Activated naive CD4-positive, alpha-beta T cell treated with anti-CD3 and anti-CD28 coated beads, Interleukin-2, amount 50 U/mL, for 72 hours (primary cell): ENCODE measurements at places on chromosomes 6 and 20.
A peak's percentile ranks its signal among the peaks of the same experiment; 100 is the strongest.

GRCh38 chr20:53698371-53698978 lies 104.8 kb upstream of the ZNF217 start:
- no peak for DNase-seq

DNA sequence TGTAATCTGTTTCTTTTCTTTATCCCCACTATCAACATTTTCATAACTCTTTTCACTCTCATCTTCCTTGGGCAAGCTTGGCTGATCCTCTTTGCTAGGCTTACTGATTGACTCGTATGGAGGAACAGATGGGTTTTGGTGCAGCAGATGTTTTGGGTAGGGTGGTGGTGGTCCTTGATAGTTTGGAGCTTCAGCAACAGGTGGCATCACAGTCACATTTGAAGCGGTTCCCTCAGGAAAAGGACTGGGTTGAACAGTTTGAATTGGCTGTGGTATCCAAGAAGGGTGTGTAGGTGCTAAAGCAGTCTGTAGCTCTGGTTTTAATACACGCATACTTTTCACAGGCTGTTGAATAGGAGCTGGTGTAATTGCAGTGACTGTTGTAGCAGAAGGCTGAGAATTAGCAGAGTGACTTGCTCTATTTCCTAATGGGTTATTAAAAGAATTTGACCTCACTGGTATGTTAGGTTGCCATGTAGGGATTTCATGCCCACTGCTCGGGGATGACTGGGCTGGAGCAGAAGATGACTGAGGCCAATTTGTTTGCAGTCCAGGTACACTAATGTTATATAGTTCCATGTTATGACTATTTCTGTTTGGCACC lies 34.5 kb downstream of the LATS1 start:
- no peak for DNase-seq

DNA sequence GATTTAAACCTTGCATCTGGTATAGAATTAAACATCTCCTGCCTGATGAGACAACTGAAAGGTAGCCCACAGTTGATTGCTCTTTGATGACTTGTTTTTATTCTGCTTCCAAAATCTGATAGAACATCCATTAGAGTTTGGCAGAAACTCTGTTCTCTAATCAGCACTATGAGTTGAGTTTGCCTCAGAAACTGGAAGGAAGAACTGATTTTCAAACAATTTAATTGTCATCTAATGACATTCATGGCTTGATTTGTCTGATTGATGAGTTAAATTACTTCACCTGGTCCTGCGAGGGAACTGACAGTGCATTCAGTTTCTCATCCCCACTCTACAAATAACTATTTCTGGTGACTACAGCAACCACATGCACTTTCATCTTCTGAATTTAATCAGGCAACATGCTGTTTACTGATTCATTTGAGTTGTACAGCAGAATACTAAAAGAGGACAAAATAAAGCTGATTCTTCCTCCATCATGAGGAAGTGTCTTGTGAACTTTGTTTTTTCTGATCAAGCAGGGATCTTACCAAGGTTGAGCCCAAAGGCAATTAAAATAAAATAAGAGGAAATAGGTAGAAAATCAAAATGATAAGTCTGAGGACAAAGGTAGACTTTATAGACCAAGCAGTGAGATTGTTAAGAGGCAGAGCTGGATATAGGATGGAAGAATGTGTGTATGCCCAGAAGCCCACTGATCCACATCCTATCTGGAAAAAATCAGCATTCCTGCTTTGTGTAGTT lies 15.7 kb upstream of the MRAP2 start:
- DNase-seq: no peak

DNA sequence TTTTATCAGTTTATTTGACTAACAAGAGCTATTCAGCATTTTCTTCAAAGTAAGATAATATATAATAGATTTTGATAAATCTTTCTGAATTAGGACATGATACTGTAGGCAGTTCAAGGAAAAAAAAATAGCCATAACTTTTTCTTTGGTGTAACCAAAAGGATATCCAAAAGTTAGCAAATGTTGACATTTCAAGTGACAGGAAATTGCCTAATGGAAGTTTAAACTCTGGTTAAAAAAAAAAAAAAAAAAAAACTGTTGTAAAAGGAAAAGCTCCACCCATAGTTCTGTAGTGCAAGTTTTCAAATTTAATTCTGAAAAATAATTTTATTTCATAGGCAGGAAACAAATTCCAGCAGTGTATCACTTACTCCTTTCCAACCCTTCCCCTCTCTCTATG lies 18.8 kb downstream of the HEBP2 start:
- DNase-seq: no peak

DNA sequence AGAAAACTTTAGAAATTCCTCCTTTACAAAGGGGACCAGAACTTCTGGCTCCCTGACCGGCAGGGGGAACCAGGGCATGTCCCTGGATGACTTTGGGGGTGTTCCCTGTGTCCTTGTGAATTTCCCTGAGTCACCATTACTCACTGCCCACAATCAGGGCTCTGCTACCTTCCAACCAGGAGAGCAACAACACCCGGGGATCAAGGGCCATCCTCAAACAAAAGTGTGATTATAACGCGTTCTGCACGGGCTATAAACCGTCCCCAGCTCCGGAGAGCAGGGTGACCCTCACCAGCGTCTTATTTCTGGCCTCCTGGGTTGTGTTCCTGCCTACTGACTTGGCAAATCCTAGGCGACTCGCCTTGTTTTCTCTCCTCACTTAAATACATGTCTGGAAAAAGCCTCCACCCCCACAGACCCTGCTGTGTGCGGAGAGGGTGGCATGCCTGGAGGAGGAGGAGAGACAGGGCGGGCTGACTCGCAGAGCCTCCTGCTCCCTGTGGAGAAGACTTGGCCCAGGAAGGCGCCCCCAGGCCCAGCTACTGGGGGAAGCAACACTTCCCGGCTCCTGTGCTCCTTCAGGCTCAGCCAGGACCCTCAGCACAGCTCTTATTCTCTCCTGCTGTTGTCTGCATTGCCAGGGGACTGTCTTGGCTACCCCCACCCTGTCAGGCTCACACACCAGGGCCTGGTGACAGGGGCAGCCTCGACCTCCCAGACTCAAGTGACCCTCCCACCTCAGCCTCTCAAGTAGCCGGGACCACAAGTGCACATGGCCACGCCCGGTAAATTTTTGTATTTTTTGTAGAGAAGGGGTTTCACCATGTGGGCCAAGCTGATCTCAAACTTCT lies 54.1 kb downstream of the FGD2 start:
- DNase-seq: no peak

DNA sequence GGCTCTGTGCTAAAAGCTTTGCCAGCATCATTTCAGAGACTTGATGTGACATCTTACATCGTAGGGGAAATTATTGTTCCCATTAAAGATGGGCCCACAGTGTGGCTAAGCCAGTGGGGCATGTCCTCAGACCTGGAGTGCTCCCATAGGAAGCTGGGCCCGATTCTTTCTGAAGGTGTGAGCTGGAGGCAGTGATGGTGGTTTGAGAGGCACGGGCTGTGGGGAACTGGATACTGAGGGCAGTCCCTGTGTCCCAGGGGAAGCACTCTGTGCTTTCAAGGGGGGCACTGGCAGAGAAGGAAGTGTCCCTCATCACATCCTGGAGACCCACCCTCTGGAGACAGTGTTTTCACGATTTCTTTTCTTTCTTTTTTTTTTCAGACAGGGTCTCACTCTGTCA lies 8.6 kb upstream of the FAM110A start:
- no peak for DNase-seq

GRCh38 chr6:46015119-46015968 lies at the start of gene CLIC5:
Gene CLIC5, minus strand, starts transcription at chr6:46015860. Its CDS starts 318 bp downstream, at chr6:46015542.
- peak; percentile 31 for DNase-seq

DNA sequence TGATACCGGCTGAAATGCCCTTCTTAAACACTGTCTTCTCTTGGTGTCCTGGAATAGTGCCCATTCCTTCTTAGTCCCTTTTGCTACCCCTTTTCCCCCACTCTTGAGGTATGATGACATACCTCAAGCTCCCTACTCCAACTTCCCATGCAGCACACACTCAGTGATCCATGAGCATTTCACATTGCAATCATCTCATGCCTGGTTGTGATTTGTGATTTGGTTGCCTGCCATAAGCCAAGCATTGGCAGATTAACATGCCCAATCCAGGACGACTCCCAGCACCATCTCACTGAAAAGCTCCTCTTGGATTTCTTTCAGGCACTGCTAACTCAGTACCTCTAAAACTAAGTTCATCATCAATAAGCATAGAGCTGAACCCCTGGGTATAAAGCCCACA lies 14.7 kb upstream of the PTPRA start:
- no peak for DNase-seq

DNA sequence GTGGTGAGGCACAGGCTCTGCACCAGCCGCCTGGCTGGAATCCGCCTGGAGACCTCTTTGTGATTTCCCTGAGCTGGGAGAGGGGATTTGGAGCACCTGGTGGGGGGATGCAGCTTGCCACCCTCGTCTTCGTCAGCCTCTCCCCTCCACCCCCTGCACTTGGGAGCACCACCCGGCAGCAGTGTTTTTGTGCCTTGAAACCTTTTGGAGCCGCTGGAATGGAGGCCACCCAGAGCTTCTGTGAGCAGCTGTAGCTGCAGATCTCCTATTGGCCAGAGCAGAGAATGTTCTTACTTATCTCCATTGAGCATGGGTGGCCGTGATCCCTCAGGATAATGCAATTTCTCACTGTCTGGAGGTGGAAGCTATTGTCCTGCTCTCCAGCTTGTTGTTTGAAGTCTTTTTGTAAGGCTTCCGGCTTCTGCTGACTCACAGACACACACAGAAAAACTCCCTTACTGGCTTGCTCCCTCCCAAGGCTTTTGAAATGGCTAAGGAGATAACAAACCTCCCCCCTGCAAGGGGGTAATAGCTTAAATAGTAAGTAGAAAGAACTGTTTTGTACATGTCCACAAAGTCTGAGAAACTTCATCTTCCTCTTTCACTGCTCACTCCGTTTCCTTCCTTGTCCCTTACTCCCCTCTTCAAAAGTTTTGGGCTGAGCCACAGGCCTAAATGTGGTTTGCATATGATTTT lies 271.2 kb downstream of the PRL start:
- no peak for DNase-seq

- DNase-seq: no peak
Observed at GRCh38 chr6:148924226-148925012, 177.6 kb downstream of the UST start.

GRCh38 chr20:10619427-10619826 lies 54.4 kb downstream of the JAG1 start:
- DNase-seq: no peak

DNA sequence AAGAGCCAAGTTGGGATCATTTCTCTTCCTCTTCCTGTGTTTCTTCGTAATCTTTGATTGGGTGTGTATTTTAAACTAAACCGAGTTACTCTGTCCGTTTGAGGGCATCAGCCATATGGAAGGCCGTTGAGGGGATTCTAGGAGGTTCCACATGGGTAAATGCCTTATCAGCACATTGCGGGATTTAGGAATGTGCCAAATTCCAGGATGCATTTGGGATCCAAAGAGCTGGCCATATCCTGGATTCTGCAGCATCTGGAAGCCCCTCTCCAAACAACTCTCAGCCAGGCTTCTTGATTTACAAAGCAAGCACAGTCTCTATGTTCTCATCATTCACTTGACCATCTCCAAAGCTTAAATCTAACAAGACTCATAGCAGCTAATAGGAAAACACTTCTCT lies 67.6 kb upstream of the RIN2 start:
- DNase-seq: no peak

- DNase-seq: no peak
Observed at GRCh38 chr6:119273272-119274196, 76.0 kb downstream of the MAN1A1 start.

DNA sequence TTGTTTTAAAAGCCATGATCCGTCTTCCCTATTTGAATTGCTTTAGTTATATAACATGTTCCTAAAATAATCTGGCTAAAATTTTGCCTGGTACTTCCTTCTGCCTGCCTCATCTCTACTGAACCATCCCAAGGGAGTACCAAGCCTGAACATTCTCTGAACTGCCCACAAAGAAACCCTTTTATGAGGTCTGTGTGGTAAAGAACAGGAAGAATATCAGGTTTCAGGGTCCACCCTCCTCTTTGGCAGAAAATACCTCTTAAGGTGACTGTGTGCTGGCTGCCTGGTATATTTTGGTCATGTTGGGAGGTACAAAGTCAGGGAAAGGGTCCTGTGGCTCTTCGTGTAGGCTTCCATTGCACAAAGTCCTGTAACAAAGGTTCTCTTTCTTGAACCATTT lies 574.1 kb upstream of the CHD6 start:
- no peak for DNase-seq
